ENCODE measurements at places on chromosomes 1 and 21.

GRCh38 chr1:218536296-218536986 lies 191.3 kb downstream of the TGFB2 start:
- DNase-seq = no peak

GRCh38 chr1:79497193-79497773 lies 490.8 kb upstream of the ADGRL4 start:
- DNase-seq = peak; percentile 7

GRCh38 chr21:38899277-38899947 lies 93.7 kb downstream of the ETS2 start:
- DNase-seq = no peak

DNA sequence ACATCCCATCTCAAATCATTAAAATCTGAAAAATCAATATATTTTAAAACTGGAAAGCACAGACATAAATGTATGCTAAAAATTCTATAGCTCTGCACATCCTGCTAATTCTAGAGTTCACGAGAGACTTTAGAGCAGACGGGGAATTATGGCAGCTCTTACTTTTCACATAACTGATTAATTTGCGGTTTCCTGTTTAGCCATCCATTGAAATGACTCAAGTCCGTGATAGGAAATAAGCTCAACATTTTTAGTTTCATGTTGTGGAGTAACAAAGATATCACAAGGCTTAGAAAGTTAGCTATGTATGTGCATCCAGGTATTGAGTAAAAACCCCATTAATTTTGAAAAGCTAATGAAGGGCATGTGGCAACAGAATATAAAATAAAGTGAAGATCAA lies 123.2 kb downstream of the SMYD2 start:
- peak; percentile 47 for DNase-seq

GRCh38 chr21:38725196-38726157 lies 80.3 kb upstream of the ETS2 start:
- no peak for DNase-seq

DNA sequence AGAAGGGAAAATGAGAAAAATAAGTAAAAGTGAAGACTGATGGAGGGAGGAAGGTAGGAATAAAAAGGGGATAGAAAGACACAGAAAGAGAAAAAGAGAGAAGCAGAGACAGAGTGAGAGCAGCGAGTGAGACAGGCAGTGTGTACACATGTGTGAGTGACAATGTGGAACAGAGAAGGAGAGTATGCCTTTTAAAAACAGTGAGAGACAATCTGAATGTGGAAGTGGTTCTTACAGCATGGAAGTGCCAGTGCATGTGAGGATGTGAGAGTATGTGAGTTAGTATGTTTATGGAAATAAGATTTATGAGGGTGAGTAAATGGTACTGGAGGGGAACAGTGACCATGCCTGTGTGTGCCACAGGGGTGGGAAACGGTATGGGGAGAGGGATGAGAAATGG lies 1.2 kb downstream of the NEGR1 start:
- no peak for DNase-seq

DNA sequence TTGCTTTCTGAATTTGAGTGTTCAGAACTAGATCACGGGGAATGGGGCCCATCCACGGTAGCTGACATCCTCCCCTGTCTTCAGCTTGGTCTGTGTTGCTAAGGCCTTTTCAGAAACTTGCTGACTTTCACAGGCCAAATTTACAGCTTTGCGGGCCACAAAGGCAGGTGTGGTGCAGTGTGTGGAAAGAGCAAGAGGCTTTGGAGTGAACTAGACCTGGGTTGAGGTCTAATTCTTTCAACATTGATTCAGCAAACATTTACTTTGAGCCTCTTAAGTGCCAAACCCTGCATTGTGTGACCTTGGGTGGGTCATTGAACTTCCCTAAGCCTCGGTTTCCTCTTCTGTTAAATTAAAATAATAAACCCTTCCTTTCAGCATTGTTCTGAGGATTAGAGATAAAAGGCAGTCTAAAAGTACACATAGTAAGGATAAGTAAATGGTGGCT lies 24.3 kb downstream of the STPG1 start:
- no peak for DNase-seq

DNA sequence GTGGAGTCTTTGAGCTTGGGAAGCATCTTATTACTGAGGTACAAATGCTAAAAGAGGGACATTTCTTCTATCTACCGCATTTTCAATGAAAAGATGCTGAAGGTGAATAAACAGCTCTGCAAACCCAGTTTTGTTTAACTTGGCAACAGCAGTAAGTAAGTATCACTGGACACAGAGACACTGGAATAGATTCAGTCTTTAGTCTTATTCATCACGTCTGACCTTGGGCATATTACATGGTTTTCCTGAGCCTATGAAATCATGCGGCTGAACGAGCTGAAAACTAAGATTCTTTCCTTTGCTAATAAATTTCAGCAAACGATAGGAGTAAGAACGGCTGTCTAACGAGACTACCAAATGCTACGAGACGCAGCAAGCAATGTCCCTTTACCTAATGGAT lies 207.4 kb downstream of the GABPA start:
- DNase-seq = no peak

DNA sequence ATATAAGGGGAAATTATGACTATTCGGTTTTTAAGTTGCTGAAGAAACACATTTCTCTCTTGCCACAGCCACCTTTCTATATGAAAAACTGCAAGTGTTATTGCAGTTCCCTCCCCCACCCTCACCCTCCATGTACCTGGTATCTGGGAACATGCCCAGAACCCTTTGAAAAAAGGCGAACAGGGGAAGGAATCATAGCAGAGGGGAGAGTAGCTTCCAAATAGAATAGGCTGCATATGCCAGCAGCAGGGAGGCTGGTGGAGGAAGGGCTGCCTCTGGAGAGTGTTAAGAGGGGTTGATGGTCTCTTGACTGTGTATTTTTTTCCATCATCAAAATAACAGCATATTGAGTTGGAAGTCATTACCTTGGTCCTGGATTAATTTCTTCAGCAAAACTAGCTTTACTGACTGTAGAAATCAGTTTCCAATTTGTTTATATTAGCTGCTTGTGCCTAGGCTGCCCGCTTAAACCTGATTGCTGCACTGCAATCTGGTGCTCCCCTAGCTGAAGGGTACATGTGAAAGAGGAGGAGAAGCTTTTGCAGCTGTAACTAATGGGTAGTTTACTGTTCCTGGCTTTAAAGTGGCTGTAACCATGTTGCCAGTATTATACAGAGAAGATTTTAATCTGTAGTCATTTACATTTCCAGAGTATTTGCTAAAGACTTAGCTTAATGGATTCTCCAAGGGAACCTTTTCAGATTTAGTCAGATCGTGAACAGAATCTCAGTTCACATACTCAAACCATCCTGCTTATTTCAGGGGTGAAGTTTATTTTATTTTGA lies 22.7 kb downstream of the AHCYL1 start:
- DNase-seq = no peak

DNA sequence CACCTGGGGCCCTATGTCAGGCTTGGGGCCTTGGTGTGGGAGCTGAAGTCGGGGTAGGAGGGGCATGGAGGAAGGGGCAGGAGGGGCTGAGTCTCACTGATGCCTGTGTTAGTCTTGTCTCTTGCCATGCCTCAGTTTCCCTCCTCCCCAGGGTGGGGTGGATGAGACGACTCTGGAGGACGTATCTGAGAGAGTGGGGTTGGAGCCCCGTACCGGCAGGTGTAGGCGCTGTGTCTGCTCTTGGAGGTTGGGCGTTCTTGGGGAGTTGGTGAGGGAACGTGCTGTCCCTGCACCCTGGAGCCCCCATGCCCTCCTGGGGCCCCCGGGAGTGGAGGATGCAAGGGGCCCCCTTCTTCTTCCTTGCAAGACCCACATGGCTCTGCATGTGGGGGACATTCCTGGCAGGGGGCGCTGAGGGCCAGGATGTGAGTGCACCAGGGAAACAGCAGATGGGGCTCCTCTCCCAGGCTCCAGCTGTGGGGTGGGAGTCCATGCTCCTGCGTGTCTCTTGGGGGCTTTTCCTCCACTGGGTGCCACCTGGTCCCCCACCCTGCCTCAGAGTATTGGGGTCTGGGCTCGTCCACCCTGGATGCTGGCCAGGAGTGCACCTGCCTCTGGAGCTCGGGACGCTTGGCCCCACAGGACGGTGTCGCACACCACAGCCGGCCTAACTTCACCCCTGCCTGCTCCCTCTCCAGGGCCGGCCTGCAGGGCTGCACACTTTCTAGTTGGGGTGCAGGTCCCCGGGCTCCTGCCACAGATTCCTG lies 1.4 kb upstream of the TNFRSF14 start:
- DNase-seq = peak; percentile 38

GRCh38 chr1:59229138-59229537 lies 67.8 kb upstream of the FGGY start:
- DNase-seq = no peak

DNA sequence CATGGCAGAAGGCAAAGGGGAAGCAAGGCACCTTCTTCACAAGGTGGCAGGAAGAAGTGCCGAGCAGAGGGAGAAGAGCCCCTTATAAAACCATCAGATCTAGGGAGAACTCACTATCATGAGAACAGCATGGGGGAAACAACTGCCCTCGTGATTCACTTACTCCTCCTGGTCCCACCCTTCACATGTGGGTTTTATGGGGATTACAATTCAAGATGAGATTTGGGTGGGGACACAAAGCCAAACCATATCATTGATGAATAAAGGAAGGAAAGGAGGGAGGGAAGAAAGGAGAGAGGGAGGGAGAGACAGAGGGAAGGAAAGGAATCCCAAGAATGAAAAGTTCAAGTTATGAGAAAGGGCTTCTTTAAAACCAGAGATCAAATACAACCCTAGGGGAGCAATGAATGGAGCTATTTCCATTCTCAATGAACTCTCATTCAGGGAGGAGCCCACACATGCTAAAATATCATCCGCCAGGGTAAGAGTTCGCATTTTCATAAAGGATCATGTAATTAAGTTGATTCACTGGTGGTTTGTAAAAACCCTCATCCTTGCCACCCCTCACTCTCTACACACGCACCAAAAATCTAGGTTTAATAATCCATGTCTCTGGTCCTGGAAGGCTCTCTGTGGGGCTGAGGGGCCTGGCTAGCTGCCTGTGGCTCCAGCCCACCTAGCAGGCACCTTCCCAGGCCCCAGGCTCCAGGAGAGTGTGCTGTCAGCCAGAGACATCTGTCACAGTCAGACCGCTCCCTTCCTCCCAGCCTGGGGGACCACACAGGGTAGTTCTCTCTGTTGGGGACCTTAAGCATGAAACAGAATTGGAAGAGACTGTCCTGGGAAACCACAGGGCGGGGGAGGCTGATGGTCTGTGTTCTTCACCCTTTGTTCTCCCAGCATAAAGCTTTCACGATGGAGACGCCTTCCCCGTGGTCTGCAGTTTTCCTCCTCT lies 94.0 kb downstream of the CCDC185 start:
- no peak for DNase-seq

DNA sequence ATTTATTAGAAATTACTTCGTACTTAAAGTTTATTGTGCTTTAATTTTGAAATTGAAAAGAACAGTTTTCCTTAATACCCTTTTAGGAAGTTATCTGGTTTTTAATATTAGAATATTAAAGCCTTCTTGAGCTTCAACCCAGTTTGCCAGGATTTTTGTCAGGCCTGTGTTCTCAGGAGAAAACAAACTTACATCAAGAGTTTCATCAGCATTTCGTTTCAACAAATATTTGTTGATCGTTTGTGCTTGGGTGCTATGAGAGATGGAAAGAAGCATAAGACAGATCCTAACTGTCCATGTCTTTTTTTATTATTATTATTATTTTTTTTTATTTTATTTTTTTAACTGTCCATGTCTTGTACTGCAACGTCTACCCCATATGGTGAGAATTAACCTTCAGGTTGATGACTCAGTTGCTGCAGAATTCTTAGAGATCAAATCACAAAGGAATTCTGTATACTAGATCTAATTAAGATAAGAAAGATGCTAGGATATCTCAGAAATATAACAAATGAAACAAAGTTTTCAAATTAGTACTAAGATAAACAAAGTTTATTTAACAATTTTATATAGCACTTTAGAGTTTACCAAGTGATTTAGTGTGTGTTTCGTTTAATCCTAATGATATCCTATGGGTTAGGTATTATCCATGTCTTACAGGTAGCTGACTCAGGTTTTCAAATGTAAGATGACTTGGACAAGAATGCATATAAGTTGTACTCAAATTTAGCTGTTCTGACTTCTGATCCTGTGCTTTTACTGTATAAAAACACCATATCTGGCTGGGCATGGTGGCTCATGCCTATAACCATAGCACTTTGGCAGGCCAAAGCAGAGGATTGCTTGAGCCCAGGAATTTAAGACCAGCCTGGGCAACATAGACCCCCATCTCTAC lies 14.3 kb downstream of the FBXO28 start:
- no peak for DNase-seq

- DNase-seq = no peak
Measured at GRCh38 chr1:165356876-165357275, 361 bp upstream of the LMX1A start.

- no peak for DNase-seq
Measured at GRCh38 chr1:57576756-57577155, 152.9 kb upstream of the DAB1 start.

- no peak for DNase-seq
Measured at GRCh38 chr1:184340984-184341383, 45.8 kb upstream of the C1orf21 start.

- DNase-seq = no peak
Measured at GRCh38 chr1:94609619-94610018, 68.1 kb upstream of the F3 start.

- no peak for DNase-seq
Measured at GRCh38 chr1:183733715-183734114, 71.2 kb upstream of the RGL1 start.

- no peak for DNase-seq
Measured at GRCh38 chr1:94804442-94804837, 15.7 kb upstream of the SLC44A3 start.

DNA sequence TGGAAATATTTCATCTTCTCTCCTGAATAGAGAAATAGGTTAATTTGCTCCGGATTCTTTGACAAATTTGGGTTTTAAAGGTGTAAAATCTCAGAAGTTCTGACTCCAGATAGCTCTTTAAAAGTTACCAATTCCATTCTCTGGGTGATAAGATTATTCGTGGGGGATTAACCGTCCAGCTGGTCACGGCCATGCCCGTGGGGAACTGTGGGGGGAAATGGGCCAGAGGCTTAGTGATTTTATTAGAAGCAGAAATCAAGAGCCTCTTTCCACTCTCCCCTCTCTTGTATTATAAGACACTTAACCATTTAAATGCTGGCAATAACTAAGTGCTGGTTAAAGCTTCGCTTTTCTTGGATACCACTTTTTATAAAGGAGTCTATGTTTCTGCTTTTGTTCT lies 376.4 kb upstream of the KAZN start:
- no peak for DNase-seq

GRCh38 chr1:93433407-93433961 lies 14.4 kb upstream of the FNBP1L start:
- no peak for DNase-seq

DNA sequence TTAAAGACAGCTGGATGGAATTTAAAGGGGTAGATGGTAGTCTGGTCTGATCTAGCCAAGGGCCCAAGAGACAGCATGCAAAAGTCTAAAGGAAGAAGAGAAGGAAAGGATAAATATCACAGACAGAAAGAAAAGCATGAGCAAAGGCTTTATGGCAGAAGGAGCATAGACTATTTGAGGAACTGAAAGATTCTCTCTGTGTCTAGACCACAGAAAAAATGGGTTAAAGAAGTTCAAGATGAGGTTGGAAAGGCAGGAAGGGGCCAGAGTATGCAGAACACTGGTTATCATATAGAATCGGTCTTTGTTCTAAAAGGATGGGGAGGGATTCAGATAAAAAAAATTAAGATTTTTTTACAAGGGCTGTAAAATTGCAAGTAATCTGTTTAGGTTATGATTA lies 136.8 kb upstream of the SGIP1 start:
- DNase-seq = no peak
